ENCODE measurements at places on chromosomes 12 and 14. TPM values are rescaled to one million over a fixed set of nuclear protein-coding genes. Genes with fewer than 3 reads are reported as not detected.

The B3GNT4 gene
- 0.29 TPM for total RNA-seq

The CLMN gene
- 3.7 TPM for total RNA-seq

The HELB gene
- 0.76 TPM for total RNA-seq

The PAPLN gene
- not detected for total RNA-seq

The STAB2 gene
- not detected for total RNA-seq

The OVCH1 gene
- total RNA-seq = not detected

The HOXC12 gene
- total RNA-seq = not detected

The ATXN2 gene
- 10.2 TPM for total RNA-seq

The SPTB gene
- total RNA-seq = 0.02 TPM

The MYH6 gene
- total RNA-seq = not detected

The IAPP gene
- total RNA-seq = not detected

The ASCL1 gene
- total RNA-seq = not detected

The NPAS3 gene
- 4.2 TPM for total RNA-seq

The OTUB2 gene
- total RNA-seq = 2.5 TPM

The SIX1 gene
- 23.3 TPM for total RNA-seq

The LRRC43 gene
- not detected for total RNA-seq

The SCN8A gene
- 0.27 TPM for total RNA-seq

The C14orf132 gene
- 7.4 TPM for total RNA-seq

The ANKRD33 gene
- total RNA-seq = not detected

Data from H4 (cell line).